ENCODE measurements at places on chromosomes 11 and 22.

DNA sequence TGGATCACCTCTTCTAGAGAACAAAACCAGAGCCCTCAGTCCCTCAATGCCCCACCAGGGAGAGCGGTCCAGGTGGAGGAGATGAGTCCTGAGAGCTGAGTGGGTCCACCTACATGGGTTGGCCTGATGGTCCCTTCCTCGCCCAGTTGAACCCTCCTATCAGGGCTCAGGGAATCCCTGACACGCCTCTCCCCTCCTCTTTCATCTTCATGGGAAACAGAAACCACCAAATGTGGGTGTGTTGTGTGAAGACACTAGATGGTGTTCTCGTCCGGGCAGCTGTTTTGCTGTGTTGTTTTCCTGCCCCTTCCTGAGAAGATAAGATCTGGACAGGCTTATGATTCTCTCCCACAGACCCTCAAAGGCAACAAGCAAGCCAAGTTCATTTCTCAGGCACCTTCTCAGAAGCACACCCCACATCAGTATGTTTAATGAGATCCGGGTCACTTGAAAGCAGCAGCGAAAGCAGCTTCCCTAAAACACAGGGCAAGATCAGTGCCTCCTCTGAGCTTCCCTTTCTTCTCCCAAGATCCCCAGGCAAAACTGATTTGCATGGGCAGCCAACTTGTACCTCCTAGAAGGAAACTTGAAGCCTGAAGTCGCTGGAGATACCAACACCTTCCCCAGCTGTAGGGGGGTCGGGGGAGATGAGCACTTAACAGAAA lies 35.3 kb upstream of the POU2AF1 start:
- peak; percentile 74 for DNase-seq

- no peak for DNase-seq
Observed at GRCh38 chr11:8389029-8389996, 125.6 kb upstream of the LMO1 start.

GRCh38 chr22:24512043-24512442 lies 16.9 kb downstream of the UPB1 start:
- peak; percentile 88 for DNase-seq

- no peak for DNase-seq
Observed at GRCh38 chr11:30345644-30346043, 22.7 kb downstream of the ARL14EP start.
